ENCODE measurements at places on chromosomes 1 and 21.

DNA sequence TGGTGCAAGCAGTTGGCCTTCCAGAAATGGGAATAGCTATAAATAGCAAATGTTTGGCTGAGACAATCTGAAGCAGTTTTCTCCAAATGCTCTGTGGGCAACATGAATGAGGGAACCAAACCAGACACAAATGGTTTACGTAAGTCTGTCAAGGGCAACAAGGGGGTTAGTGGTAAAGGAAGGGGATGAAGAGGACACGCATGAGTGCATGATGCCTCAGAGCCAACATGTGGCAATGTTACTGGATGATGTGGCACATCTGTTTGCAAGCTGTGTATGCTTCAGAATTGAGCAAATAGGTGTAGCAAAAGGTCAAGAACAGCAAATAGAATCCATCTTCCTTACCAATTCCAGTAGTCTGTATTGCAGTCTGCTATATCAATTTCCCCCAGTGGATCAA is 76.3 kb upstream of the LMO4 start:
- no peak for DNase-seq

- no peak for DNase-seq
Measured at GRCh38 chr1:246447501-246447900, 59.6 kb downstream of the SMYD3 start.

DNA sequence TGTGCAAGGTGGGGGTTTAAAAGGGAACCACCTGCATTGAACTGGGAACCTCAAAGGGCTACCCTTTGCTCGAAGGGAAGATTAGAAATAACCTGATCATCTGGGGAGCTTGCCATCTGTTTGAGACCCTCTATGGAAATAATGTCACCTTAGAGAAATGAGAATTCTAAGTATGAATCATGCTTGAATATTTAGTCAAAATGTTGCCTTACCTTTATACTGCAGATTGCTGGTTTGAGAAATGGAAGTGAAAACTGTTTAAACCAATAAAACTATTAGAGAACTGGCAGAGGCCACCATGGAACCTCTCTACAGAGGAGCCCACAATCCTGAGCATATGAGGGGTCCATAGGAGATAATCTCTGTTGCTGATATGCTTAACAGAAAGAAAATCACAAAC is 131.2 kb upstream of the FAM78B start:
- no peak for DNase-seq

- DNase-seq = no peak
Measured at GRCh38 chr1:160874935-160875334, 10.0 kb downstream of the ITLN1 start.

DNA sequence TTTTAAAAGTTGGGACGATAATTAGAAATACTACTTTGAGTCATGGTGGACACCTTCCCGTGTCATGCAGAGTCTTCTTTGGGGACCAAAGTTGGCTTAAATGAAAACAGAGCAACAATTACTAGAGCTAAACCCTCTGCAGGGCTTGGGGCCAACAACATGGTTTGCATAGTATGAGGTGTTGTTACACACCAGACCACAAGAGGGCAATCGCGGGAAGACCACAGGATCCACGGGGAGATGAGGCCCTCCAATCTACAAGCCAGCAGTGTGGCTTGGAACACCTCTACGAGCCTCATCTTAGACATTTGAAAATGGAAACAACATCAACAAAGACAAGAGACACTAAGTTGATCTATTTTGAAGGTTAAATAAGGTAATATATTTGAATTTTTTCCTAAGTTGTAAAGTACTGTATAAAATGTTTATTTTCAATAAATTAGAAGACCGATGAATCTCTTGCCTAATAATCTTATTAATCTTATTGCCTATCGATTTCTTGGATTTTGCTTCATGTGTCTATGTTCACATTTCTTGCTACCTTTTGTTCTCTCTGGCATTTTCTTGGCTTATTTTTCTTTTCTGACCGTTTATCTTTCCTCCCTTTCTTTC is 8.2 kb upstream of the SMCP start:
- no peak for DNase-seq

DNA sequence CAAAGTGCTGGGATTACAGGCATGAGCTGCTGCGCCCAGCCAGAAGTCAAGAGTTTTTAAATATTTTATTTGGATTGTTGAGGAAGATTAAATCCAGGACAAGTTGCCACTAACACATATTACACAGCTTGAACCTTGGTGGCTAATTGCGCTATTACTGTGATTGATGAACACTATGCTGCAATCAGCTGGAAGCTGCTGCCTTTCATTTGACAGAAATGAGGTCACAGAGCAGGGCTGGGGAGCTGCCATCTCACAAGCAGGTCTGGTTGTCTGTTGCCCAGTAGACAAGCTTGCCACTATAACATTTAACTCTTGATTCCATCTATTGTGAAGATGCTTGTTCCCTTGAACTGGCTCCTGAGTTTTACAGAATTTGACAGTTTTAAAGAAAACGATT is 37.4 kb upstream of the NRDC start:
- no peak for DNase-seq

GRCh38 chr1:87684713-87685205 is 356.1 kb downstream of the LMO4 start:
- DNase-seq = no peak

GRCh38 chr1:212526111-212526491 is 82.5 kb upstream of the ATF3 start:
- DNase-seq = no peak

DNA sequence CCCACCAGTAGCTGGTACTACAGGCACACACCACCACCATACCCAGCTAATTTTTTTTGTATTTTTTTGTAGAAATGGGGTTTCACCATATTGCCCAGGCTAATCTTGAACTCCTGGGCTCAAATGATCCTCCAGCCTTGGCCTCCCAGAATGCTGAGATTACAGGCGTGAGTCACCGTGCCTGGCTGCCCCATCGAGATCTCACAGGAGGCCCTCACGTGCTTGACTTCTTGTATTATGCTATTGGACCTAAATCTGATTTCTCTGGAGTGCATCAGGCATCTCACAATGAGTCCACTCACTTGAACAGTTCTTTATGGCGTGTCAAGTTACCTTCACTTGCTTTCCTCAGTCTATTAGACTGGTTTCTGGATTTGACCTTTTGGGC is 9.3 kb upstream of the RSRP1 start:
- no peak for DNase-seq

DNA sequence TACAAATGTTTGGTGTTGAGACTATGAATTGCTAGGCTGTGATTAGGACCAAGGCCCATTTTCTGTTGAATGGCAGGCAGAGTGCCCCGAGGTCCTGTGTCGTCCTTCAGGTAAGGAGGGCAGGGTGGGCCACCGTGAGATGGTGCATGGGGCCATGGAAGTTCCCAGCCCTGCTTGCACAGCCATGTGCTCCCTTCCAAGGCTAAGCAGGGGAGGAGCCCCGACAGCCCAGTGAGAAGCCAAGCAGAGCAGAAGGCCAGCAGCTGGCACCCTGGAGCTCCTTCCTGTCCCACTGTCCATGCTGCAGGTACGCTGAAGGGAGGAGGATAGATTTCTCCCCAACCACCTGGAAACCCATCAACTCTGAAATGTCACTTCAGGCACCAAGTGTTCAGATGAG is 8.2 kb upstream of the NUAK2 start:
- DNase-seq = no peak

DNA sequence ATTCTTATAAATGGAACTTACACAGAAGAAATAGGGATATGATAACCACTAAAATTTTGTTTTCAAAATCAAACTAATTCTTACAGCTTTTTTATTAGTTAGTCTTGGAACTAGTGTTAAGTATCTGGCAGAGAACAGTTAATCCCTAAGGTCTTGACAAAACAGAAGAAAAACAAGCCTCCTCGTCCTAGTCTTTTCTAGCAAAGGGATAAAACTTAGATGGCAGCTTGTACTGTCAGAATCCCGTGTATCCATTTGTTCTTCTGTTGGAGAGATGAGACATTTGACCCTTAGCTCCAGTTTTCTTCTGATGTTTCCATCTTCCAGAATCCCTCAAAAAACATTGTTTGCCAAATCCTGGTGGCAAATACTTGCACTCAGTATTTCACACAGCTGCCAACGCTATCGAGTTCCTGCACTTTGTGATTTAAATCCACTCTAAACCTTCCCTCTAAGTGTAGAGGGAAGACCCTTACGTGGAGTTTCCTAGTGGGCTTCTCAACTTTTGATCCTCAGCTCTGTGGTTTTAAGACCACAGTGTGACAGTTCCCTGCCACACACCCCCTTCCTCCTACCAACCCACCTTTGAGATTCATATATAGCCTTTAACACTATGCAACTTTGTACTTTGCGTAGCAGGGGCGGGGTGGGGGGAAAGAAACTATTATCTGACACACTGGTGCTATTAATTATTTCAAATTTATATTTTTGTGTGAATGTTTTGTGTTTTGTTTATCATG is 42.3 kb upstream of the LAMC2 start:
- DNase-seq = no peak

DNA sequence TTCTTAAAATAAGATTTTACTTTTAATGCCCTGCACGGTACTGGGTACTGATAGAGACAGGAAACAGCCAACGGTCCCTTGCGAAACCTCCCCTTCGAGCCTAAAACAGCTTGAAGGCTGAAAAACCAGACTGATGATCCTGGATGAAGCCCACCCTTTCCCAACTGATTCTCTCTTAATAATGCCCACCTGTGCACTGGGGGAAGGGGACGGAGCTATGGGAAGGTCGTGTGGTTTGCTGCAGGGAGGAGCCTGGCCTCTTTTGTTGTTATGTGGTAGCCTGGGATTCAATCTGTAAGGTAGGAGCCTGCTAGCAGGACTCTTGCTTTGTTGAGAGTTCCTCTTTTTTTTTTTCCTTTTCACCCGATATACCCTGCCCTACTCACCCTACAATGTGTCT is 25.6 kb downstream of the SAMSN1 start:
- no peak for DNase-seq

- no peak for DNase-seq
Measured at GRCh38 chr1:2303781-2304180, 75.7 kb downstream of the SKI start.

- no peak for DNase-seq
Measured at GRCh38 chr1:230430499-230430898, 4.4 kb upstream of the PGBD5 start.

DNA sequence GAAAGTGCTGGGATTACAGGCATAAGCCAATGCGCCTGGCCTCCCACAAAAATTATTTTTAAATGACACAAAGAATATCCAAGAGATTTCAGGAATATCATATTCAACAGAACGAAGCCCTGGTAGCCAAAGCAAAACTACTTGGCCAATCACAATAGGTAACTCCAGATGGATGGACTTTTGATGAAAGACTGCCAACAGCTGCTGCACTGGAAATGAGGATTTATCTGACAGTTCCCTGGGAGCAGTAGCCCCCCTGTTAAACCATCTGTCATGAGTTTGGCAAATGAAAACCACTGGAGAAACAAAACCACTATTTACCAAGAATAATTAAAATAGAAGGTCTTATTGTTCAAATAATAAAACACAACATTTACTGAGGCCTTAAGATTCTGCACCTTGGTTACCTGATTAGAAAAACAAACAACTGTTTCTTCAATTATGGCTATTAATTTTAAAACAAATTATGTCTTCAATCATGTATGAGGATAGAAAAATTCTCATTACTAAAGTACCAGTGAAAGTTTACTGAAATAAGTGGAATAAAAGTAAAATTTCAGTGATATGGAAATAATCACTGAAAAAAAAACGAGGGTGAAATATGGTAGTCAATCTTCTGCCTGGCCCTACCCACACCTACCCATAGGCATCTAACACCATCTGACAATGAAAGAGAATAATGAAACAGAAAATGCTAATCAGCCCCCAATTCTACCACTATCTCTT is 34.3 kb upstream of the PSMG1 start:
- no peak for DNase-seq

DNA sequence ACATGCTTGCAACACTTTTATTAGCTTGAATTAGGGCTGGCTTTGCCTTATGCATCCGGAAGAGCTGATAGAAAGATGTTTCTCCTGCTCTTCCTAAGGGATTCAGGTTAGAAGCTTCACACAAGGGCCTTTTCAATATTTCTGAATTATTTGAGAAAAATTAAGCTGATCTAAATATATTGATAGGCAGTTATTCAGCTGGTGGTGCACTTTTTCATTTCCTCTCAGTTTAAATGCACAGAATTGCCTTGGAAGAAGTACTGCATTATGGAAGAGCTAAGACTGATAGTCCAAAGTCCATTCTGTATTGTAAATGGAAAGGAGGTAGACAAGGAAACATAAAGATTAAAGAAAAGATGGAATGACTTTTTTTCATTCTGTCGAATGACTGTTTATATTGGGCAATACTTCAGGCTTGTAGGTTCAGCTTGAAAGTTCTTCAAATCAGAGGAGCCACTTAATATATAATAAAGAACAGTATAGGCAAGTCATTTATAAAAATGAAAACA is 398.4 kb upstream of the B3GALT2 start:
- DNase-seq = no peak

GRCh38 chr1:69585666-69586065 is 17.9 kb downstream of the LRRC7 start:
- no peak for DNase-seq

DNA sequence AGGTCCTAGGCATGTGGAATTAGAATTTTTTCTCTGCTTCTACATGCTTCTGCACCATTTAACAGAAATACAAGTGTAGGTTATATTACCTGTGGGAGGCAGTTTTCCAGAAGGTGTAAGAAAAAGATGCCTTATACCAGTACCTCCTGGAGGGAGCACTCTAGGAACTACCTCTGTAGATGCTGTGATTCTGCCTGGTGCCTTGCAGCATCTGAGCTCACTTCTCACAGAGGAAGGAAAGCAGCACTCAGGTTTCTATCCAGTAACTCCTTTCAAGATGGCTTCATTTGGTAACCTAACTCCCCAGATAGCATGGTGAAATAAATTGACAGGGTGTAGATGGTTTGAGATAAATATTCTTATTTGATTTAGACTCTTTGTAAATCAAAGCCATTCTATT is 50.3 kb downstream of the GIPC2 start:
- no peak for DNase-seq

DNA sequence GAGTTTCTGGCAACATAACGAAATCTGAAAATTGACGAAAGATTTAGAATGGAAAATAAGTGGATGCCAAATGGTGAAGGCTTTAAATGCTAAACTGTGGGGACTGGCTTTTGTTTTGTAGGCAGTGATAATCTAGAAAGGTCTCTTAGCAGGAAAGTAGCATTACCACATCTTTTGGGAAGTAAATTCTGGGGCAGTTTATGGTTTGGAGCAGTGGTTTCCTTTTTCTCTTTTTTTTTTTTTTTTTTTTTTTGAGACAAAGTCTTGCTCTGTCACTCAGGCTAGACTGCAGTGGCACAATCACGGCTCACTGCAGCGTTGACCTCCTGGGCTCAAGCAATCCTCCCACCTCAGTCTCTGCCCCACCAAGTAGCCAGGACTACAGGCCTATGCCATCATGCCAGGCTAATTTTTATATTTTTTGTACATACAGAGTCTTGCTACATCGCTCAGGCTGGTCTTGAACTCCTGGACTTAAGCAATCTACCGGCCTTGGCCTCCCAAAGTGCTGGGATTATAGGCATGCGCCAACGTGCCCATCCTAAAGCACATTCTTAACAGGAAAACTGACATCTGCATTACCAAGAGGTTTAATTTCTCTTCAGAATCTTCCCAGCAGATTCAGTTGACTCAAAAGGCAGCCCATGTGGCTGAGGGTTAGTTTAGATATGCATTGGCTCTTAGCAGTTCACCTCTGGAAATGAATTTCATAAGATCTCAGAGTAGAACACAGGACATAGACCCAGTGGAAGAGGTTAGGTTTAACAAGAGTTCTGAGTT is 32.9 kb downstream of the C21orf91 start:
- DNase-seq = no peak

Measured in caudate nucleus (tissue), 63 donors.